COLO829 (cell line): ENCODE measurements at places on chromosomes 12 and 14.

GRCh38 chr14:101918065-101918989, 46.0 kb upstream of the DYNC1H1 start:
- no peak for DNase-seq

GRCh38 chr14:72847721-72848120, 46.2 kb downstream of the DPF3 start:
- no peak for DNase-seq

DNA sequence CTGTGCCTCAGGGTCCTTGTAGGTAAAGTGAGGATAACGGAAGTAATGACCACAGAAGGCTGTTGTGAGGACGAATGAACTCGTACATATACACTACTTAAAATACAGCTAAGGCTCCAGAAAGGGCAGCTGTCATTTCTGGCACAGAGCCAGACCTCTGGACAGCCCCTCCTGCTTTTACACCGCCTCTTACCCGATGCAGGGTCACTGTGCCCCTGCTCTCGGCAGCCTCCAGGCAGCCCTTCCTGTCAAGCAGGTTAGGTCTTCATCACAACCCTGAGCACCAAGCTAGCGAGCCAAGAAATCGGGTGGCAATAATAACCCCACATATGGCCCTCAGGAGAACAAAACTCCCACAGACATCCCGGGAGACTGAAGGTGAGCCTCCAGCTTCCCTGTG, 8.5 kb downstream of the TMEM229B start:
- DNase-seq: no peak

GRCh38 chr14:36975834-36976233, 196.6 kb downstream of the SLC25A21 start:
- DNase-seq: no peak
